ENCODE measurements at places on chromosomes 3 and 15.

- no peak for DNase-seq
Measured at GRCh38 chr15:60880949-60881348, 348.2 kb downstream of the RORA start.

- no peak for DNase-seq
Measured at GRCh38 chr15:53759411-53759931, at the start of gene WDR72. Gene WDR72 (minus strand): TSS chr15:53759663. CDS start chr15:53733149, 26,514 bp downstream.

DNA sequence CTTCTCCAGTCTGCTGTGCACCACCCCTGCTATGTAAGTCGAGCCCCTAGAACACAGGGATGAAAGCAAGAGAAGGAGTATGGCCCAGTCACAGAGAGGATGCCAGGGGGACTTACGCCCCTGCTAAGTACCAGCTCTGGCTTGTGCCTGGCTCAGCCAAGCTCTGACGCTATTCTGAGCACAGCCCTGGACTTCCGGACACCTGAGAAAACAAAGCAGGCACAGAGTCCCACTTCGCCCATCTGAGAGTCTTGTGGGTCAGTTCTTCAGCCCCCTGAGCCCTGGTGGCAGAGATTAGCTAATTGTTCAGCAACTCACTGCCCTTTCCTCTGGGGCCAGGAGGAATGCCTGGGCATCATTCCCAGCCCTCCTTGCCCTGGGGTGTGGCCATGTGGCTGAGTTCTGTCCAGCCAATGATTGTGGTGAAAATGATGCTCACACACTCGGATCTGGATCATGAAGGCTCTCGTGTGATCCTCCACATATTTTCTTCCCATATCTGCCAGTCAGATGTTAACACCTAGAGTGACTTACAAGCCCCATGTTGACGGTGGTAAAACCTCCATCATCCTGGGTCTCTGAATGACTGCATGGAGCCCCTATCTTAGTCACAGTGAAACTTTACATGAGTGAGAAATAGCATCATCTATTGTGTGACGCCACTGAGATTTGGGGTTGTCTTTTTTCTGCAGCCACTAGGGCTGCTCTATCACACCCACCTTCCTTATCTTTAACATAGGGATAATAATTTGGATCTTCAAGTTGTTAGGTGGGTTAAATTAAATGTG, 105.7 kb downstream of the TPRA1 start:
- no peak for DNase-seq

GRCh38 chr3:31707286-31707685, 174.6 kb downstream of the STT3B start:
- DNase-seq: no peak

DNA sequence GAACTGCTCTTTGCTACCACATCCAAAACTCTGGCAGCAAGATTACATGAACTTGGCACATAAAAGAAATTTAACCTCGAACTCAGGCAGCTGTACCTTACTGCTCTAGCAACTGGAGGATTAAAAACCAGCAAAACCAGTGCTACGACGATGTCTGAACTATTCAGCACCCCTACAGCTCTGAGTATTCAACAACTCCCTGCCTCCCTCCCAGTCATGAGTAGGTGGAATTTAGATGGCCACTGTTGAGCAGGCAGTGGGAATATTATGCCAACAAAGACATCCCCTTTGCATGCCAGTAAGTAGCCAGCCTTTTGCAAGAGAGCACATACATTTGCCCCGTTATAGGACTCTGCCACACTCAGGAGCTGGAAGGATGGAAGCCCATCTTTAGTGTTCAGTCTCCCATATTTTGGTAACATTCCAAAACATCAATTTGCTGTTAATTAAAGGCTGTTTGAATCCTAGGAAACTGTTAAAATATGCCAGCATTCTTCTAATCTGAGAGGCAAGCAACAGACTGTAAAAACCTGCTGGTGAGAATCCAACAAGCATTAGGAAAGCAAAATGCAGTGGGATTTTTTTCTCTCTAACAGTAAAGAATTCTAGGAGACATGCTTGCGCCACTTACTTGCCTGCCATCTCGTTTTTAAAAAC, 85.4 kb downstream of the ZNF385D start:
- no peak for DNase-seq

- no peak for DNase-seq
Measured at GRCh38 chr3:134357261-134357913, 16.9 kb downstream of the AMOTL2 start.

GRCh38 chr3:5054098-5054497, 68.0 kb upstream of the ARL8B start:
- no peak for DNase-seq

DNA sequence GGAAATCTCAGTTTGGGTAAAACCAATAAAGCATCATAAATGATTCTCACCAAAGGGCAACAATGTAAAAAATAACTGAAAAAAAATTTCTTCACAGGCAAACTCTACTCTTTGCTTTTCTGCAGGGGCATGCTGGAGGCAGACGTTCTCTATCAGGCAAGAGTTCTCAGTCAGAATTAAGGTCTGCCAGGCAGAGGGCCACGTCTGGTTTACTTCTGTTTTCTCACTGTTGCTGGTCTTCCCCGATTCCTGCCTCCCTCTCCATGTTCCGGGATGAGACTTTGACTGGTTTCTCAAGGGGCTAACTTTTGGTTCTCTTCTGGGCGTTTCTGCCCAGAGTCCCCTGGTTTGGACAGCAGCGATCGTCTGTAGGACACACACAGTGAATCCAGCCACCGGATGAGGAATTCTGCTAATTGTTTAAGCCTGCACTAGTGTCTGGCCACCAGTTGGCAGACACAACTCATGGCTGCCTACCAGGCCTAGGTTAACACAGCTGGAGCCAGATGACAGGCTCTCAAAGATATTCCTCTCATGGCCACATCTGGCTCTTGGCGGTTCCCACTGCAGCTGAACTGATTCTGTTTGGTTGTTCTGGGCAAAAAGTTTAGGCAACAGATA, 273.1 kb downstream of the FOXP1 start:
- DNase-seq: no peak

- no peak for DNase-seq
Measured at GRCh38 chr15:99732751-99733267, 428 bp downstream of the LYSMD4 start.

DNA sequence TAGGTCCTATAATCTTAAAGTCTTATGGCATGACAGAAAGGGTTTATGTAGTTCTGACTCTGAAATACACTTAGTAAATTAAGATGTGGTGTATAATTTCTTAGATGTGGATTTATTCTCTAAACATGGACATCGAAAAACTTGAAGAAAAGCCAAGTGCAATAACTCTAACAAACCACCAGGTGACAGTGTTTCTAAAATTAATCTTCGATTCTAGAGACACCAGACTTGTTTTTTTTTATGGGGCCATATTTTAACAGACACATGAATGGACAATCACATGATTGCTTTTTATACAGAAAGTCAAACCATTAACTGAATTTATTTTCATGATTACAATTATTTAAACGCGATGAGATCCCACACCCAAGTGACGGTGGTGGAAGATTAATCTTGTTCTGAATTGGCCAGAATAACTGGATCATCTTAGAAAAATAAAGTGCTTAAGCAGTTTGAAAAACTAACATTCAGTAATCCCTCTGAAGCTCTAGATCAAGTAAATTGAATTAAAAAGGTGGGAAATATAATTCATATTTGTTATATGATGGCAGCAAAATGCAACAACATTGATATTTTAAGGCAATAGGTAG, 305.1 kb downstream of the LSAMP start:
- no peak for DNase-seq

- no peak for DNase-seq
Measured at GRCh38 chr15:29570121-29570947, 251.9 kb downstream of the TJP1 start.

DNA sequence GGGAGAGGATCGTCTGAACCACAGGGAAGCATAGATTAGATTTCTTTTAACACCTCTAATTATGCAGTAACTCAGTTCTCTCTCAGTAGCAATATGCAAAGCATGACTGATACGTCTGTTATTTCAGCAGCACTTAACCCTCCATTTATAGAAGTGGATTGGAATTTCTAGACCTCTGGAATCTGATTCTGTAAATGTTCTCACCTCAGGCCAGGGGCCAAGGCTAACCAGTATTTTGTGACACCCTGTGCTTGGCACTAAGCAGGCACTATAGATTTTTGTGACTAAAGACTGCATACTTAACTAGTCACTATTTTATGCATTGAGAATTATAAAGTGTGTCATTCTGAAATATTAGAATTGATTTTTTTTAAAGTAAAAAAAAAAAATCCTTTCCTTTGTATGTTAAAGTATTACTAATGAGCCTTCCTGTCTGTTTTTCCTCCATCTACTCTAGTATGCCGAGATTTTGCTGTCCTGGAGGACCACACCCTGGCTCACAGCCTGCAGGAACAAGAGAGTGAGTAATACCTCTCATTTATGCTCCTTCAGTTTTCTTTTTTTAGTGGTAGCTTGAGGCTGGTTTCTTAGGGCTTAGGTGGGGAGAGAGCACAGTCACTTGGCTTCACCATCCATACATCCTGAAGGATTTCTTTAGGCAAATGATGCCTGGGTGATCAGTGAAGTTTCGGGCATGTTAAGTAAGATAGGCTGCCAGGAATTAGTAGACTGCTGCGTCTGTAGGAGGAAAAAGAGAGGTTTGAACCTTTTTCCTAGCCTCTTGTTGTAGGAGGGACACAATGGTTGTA, 26.5 kb upstream of the UTS2B start:
- DNase-seq: no peak

- no peak for DNase-seq
Measured at GRCh38 chr3:126672340-126672739, 17.4 kb upstream of the TXNRD3 start.

DNA sequence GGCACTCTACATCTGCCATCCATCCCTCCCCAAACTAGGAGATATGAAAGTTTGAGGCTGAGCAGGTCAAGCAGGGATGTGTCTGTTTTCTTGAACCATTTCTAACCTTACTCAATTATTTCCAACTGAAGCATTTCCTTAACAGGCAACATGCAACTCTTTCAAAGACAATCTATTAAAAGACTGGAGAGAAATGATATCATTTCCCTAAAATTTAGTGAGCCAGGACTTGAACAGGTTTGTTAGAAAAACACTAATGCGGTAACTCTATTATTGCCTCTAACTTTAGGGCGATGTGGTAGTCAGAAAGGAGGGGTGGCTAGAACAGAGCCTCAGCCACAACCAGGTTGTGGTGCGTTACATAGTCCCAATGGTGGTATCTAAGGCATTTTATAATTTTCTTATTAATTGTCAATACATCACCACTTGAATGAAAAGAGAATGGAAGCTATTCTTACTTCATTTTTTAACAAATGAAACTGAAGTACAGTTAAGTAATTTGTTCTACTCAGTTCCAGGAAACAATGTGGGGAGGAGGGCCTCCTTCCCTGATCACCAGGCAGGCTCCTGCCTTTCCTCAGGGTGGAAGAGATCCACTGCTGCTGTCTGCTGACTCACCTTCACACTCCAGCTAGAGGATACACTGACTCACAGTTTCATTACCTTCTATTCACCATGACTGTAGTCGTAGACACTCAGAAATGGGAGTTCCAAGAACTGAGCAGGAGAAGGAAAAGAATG, 22.8 kb downstream of the MYO1E start:
- DNase-seq: no peak

- no peak for DNase-seq
Measured at GRCh38 chr15:82146576-82146975, 100.8 kb upstream of the MEX3B start.

- DNase-seq: no peak
Measured at GRCh38 chr3:107958146-107958545, 132.7 kb downstream of the CD47 start.
